ENCODE measurements at places on chromosomes 12 and 14. TPM values are rescaled to one million over a fixed set of nuclear protein-coding genes. Genes with fewer than 3 reads are reported as not detected.
A peak's percentile ranks its signal among the peaks of the same experiment; 100 is the strongest.

TCL1B gene
- total RNA-seq = not detected

RNF31 gene
- total RNA-seq = 17.8 TPM

RASSF3 gene
- total RNA-seq = 11.1 TPM

DNA sequence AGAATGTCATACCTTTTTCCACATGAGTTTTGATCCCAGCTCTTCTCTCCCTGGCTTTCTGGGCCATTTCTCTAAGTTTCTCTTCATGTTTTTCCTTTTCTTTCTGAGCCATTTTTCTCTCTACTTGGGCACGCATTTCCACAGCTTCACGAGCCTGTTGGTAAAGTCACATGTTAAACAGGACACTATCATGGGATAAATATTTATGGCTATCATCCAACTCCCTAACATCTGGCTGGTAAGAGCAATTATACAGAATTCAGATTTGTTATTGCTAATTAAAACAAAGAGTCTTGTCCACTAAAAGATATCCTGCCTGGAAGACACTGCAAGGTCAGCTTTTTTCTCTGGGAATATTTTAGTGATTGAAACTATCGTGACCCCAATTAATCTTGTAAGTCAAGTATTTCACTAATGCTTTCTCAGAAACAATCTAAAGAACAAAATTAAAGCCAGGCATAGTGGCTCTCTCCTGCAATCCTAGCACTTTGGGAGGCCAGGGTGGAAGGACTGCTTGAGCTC is 23.1 kb downstream of the SLIRP start:
- no peak for DNase-seq
- H3K27me3 ChIP-seq = no peaks in the 10 kb centered on the region
- H3K4me3 ChIP-seq = no peak overlapping the region
- H3K27ac ChIP-seq = no peak overlapping the region
- H3K36me3 ChIP-seq = peaks cover 54% of the 10 kb centered on the region

DNA sequence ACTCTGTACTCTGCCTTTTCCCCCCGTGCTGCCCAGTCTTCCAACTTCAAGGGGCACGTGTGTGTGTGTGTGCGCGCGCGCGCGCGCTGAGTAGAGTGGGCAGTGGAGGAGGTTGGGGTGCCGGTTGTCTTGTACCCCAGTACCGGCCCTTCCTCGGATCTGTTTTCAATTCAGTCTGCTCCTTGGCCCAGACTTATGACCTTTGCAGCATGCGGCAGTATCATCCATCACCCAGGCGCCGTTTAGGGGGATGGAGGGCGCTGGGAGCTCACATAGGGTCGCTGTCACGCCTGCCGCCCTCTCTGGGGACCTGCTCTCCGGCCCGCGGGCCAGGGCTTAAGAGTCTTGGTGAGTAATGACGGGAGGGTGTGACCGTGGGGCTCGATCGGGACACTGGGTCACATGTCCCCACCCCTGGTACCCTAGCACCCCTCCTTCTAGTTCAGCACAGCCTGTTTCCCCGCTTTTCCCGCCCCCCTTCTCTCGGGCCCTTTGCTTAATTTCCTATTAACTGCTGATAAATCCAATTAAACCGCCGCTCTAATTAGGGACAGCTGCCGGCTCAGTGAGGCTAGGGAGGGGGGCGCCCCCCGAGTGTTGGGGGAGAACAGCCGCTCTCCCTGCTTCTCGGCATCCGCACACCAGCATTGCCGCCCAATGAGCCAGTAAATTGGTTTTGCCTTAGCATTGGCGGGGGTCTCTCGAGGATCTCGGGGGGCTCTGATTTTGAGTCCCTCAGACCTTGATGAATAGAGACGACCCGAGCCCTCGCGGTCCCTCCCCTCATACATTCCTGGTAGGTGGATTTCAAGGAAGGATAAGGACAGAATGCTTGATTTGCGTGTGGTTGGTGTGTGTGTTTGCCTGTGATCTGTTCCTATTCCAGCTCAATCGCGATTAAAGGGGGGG is 9.3 kb downstream of the STAC3 start:
- peak overlapping the region; percentile 37 for H3K27ac ChIP-seq
- DNase-seq = peak; percentile 97
- H3K27me3 ChIP-seq = peaks cover 71% of the 10 kb centered on the region
- H3K4me1 ChIP-seq = peaks cover 76% of the 10 kb centered on the region

GRCh38 chr14:53646925-53647324 is 309.7 kb downstream of the BMP4 start:
- H3K27me3 ChIP-seq = no peaks in the 10 kb centered on the region
- no peaks in the 10 kb centered on the region for H3K36me3 ChIP-seq
- H3K4me1 ChIP-seq = no peaks in the 10 kb centered on the region
- H3K27ac ChIP-seq = no peak overlapping the region
- DNase-seq = no peak

- peaks cover 48% of the 10 kb centered on the region for H3K4me1 ChIP-seq
- no peaks in the 10 kb centered on the region for H3K27me3 ChIP-seq
- no peak for DNase-seq
- H3K27ac ChIP-seq = peak overlapping the region; percentile 72
- no peak overlapping the region for H3K4me3 ChIP-seq
Measured at GRCh38 chr12:54368025-54368708, 3.9 kb upstream of the GPR84 start.

- DNase-seq = no peak
- no peak overlapping the region for H3K4me3 ChIP-seq
- peaks cover 18% of the 10 kb centered on the region for H3K4me1 ChIP-seq
Measured at GRCh38 chr14:68679301-68679700, 113.6 kb downstream of the ZFP36L1 start.

GRCh38 chr12:58884916-58885315 is 35.4 kb downstream of the LRIG3 start:
- H3K36me3 ChIP-seq = no peaks in the 10 kb centered on the region
- no peak overlapping the region for H3K27ac ChIP-seq
- no peaks in the 10 kb centered on the region for H3K4me1 ChIP-seq
- no peak overlapping the region for H3K4me3 ChIP-seq
- DNase-seq = no peak

- H3K36me3 ChIP-seq = peaks cover 3% of the 10 kb centered on the region
- DNase-seq = peak; percentile 42
- H3K27me3 ChIP-seq = peaks cover 46% of the 10 kb centered on the region
- H3K4me1 ChIP-seq = peaks cover 39% of the 10 kb centered on the region
- H3K4me3 ChIP-seq = peak overlapping the region; percentile 66
Measured at GRCh38 chr14:85531587-85532373, 1.8 kb downstream of the FLRT2 start.

DNA sequence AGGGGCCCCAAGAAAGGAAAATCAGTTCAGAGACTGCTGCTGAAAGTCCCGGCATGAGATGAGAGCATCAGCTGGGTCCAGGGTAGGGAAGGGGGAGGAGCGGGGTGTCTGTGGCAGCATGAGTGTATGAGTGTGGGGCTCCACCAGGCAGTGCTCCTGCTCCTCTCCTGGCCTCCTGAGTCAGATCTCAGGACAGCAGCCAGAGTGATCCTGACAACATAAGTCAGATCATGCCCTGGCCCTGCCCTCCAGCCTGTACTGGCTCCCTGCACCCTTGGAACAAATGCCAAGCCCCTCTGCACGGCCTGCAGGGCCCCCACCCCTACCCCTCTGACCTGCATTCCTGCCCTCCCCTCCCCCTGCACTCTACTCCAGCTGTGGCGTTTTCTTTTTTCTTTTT is 24.2 kb upstream of the LRP1-AS start:
- H3K36me3 ChIP-seq = peaks cover 98% of the 10 kb centered on the region
- no peak overlapping the region for H3K27ac ChIP-seq
- H3K4me1 ChIP-seq = peaks cover 14% of the 10 kb centered on the region
- no peak overlapping the region for H3K4me3 ChIP-seq

DNA sequence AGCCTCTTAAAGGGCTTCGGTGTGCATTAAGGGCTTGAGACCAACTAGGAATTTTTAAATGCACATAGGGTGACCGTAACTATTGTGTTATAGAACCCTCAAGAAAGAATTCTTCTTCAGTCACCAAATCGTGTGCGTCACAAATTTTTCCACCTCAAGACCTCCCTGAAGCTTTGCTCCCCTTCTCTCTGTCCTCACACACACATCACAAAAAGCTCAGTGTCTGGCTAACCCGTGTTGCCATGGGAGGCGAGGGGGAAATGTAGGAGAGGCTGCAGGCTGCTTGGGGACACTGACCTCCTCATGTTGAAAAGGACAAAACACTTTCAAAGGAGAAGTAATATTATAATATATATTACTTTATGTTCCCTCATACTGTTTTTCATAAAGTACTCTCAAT is 10.6 kb downstream of the SSPN start:
- H3K4me1 ChIP-seq = no peaks in the 10 kb centered on the region
- H3K4me3 ChIP-seq = no peak overlapping the region
- H3K36me3 ChIP-seq = no peaks in the 10 kb centered on the region
- H3K27ac ChIP-seq = peak overlapping the region; percentile 80
- peak; percentile 80 for DNase-seq

- H3K36me3 ChIP-seq = peaks cover 4% of the 10 kb centered on the region
- H3K4me3 ChIP-seq = no peak overlapping the region
- no peak overlapping the region for H3K27ac ChIP-seq
- DNase-seq = no peak
- peaks cover 43% of the 10 kb centered on the region for H3K4me1 ChIP-seq
- H3K27me3 ChIP-seq = no peaks in the 10 kb centered on the region
Measured at GRCh38 chr14:69931960-69932359, 52.7 kb downstream of the SMOC1 start.

GRCh38 chr12:27779416-27779919 is 565 bp upstream of the KLHL42 start:
- peaks cover 20% of the 10 kb centered on the region for H3K4me1 ChIP-seq
- H3K36me3 ChIP-seq = peaks cover 9% of the 10 kb centered on the region
- H3K4me3 ChIP-seq = peak overlapping the region; percentile 68
- peak; percentile 90 for DNase-seq
- H3K27me3 ChIP-seq = no peaks in the 10 kb centered on the region

DNA sequence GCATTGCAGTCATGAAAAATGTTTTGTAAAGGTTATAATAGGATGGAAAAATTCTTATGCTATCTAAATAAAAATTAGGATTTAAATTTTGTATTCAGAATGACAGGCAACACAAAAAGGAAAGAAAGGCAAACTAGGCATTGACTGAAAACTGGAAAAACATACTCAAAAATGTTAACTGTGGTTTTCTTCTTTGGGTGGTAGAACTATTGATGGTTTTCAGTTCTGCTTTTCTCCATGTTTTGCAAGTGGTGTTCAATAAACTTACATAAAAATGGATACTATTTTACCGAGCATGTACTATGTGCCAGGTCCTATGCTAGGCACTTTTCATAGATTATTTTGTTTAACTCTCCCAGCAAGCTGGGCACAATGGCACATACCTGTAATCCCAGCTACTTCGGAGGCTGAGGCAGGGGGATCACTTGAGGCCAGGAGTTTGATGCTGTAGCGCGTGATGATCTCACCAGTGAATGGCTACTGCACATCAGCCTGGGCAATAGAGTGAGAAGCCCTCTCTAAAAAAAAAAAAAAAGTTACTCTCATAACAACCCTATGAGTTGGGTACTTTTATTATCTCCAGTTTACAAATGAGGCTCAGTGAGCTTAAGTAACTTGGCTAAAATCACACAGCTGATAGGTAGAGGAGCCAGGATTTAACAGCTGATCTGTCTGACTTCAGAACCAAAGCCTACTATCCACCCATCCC is 26.3 kb upstream of the TCP11L2 start:
- no peak for DNase-seq
- no peaks in the 10 kb centered on the region for H3K36me3 ChIP-seq
- no peak overlapping the region for H3K27ac ChIP-seq

DNA sequence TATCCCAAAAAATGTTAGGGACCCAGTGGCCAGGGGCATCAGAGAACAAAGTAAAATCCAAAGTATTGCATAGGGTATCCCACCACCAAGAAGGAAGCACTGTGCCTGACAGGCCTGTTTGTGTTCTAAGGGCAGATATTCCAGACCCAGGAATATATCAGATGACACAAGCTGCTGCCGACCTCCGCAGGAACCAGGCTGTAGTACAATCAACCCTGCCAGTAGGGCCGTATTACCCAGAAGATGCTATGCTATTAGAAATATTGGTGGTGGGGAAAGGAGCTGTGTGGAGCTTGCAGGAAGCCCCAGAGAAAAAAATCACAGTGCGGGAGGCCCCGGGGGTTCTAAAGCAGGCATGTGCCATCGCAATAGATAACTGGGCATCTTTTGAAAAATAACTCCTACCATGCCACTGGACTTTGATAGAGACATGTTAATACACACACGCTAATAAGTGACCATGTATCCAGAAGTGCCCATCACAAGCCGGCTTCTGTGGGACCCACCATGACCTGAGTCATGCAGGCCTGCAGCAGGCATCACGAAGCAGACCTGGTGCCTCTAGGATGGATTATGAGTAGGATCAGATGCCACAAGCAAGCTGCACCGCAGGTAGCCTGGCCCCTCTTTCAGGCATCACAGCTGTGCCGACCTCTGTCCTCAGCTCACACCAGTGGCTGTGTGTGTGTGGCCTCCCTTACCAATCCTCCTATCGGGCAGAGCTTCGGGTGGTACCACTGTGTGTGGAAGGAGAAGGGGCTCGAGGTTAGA is 242.7 kb downstream of the BCL11B start:
- no peaks in the 10 kb centered on the region for H3K4me1 ChIP-seq
- no peak overlapping the region for H3K27ac ChIP-seq
- H3K4me3 ChIP-seq = no peak overlapping the region
- DNase-seq = no peak
- no peaks in the 10 kb centered on the region for H3K36me3 ChIP-seq
- no peaks in the 10 kb centered on the region for H3K27me3 ChIP-seq

DNA sequence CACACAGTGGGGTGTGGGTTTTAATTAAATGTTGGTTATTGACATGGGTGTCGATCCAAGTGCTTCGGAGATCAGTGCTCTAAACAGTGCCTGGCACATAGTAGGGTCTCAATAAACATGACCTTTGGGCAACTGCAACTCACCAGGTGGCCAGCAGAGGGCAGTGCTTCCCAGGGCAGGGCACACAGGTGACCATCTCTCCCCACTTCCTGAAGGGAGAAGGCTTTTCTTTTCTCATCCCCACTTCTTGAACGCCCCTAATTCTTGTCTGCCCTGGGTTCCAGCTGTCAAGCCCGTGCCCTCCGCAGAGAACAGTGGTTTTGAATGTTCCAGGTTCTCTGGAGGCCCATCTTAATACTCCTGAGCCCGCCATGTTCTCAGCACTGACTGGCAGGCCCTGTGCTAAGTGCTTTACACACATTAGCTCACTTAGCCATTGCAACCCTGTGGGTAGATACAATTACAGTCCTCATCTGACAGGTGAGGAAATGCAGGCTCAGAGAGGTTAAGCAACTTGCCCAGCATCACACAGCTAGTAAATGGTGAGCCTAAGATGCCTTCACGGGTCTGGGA is 16.3 kb downstream of the RAPGEF3 start:
- no peak for DNase-seq
- H3K4me3 ChIP-seq = no peak overlapping the region
- H3K27me3 ChIP-seq = no peaks in the 10 kb centered on the region
- no peak overlapping the region for H3K27ac ChIP-seq
- peaks cover 26% of the 10 kb centered on the region for H3K36me3 ChIP-seq

DNA sequence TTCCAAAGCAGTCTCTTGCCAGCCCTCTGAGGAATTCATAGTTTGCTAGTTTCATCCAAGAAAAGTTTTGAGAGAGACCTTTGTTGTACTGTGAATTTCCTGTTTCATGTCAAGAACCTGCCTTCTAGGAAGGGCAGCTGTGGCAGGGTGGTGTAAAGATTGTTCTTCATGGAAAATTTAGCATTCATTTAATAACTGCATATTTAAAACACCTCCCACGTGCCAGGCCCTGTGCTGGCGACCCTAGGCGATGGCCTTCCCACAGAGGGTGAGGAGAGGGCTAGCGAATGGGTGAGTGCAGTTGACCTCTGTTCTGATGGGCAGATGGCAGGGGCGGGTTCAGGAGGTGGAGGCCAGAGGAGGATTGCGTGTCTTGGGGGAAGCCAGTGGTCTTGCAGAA is 43.2 kb downstream of the MLXIP start:
- H3K4me3 ChIP-seq = no peak overlapping the region
- no peak overlapping the region for H3K27ac ChIP-seq
- peaks cover 4% of the 10 kb centered on the region for H3K36me3 ChIP-seq
- peaks cover 22% of the 10 kb centered on the region for H3K4me1 ChIP-seq
- no peaks in the 10 kb centered on the region for H3K27me3 ChIP-seq
- no peak for DNase-seq

Data from spinal cord (tissue), 10 donors.